ENCODE measurements at places on chromosomes 7 and 10.

GRCh38 chr7:116862951-116863670, 724 bp downstream of the CAPZA2 start:
- no peak for DNase-seq

- no peak for DNase-seq
Observed at GRCh38 chr7:48337012-48337621, 165.9 kb downstream of the ABCA13 start.

DNA sequence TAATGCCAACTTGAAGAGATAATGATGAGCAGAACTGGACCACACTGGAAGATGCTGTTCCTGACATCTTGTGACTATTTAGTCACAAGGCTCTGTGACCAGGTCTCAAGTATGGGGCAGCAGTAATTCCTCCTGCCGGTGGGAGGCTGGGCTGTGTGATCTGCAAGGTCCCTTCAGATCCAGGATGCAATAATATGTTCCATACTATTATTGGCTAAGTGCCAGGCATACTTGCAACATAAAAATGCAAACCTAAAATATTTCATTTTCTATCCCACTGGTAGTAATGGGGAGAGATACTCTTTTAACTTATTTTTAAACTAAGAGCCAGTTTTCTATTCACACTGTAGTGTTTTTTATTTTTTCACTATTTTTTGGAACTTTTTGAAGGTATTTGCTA, 171.5 kb downstream of the CYP26A1 start:
- DNase-seq: no peak

DNA sequence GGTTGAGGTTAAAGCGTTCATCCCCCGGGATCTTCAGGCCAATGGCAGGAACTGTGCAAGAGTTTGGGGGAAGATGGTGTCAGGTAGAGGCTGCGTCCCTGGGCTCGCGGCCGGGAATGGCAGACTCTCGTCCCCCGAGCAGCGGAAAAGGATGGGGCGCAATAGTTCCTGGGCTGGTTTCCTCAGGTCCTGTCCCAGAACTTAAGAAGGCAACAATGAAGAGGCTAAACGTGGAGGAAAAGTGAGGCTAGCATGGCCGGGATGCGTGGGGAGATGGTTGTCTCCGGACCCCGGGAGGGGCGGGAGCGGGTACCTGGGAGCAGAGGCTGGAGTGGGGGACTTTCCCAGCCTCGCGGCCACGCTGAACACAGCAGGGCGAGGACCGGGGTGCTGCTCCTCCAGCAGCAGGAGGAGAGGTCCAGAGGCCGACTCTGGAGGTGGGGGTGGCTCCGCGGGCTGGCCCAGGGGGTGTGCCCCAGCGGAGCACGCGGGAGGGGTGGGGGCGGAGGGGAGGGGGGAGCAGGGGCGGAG, 882 bp downstream of the IRF5 start:
- DNase-seq: no peak

- DNase-seq: no peak
Observed at GRCh38 chr10:88835910-88836221, 15.8 kb downstream of the ANKRD22 start.

- DNase-seq: no peak
Observed at GRCh38 chr7:30335763-30336487, 51.5 kb downstream of the ZNRF2 start.

- DNase-seq: no peak
Observed at GRCh38 chr10:123583639-123584418, 82.3 kb upstream of the GPR26 start.

DNA sequence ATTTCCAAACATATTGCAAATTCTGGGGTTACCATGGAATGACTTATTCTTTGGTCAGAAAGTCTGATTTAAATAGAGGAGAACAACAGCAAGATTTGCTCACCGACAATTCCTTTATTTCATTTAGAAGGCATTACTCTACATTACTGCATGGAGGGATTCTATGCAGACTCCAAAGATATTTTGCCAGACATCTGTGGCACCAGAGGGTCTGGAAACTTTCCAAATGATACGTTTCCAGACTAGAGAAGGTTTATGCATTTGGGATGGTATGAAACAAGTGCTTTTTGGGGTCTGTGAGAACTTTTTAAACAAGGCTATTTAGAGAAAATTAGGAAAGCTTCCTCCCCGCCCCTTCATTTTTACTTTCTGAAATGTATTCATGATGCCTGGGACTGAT, 125.3 kb downstream of the SAMD9 start:
- DNase-seq: no peak

DNA sequence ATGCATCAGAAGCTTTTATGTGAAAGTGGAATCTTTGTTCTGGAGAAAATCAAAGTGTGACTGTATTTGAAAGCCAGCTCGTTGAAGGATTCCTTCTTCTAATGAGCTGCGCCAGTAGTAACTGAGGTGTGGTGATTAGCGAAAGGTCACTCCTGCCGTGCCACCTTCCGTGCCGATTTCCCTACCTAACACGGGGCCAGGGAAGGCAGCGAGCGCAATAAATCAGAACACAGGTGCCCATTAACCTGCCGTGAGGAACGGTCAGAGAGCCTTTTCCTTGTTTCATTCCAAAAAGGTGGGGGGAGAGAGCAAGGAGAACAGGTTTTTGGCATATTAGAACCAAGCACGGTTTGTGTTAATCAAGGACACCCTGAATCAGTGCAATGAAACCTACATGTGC, 258.0 kb downstream of the CELF2 start:
- DNase-seq: no peak
